Vagina (tissue), 2 donors: ENCODE measurements at places on chromosomes 4 and X.

- DNase-seq, result no peak
Measured at GRCh38 chr4:139965789-139966188, 188.2 kb downstream of the MAML3 start.

GRCh38 chrX:2576793-2577192, 76.0 kb upstream of the DHRSX start:
- DNase-seq, result no peak

DNA sequence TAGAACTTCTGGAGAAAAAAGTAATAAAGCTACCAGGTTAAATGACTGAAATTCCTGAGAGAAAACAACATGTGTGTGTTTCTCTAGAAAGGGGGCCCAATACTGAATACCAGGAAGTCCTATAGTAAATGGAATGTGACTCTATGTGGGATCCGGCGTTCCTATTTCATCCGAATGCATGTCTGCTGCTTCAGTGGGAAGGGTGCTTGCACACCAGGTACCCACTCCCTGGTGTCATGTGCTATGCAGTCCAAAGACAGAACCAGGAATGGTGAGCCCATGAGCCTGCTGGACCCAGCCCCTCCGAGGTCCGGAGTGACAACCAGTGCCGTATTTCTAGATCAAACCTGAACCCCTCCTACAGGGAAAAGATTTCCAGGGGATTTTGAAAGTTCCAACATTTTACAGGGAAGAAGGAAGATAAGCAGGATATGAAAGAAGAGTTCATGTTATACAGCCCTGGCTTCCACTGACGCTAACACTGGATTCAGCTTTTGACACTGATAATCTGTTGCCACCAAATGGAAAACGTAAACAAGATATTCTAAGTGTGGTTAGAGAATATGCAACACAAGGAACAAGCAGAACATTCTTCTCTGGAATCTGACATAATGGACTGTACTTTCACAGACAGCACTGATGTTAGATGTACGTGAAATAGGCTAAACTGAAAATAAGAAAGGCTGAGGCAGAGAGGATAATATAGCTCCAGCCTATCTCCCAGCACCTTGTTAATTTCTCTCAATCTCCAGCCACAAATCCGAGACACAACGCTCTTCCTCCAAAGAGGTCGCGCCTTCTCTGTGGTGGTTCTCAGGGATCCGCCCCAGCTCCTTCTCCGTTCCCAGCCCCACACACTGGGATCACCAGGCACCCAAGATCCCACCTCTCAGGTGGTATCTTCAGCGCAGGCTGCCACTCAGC, 725 bp upstream of the CXCL1 start:
- DNase-seq, result no peak

DNA sequence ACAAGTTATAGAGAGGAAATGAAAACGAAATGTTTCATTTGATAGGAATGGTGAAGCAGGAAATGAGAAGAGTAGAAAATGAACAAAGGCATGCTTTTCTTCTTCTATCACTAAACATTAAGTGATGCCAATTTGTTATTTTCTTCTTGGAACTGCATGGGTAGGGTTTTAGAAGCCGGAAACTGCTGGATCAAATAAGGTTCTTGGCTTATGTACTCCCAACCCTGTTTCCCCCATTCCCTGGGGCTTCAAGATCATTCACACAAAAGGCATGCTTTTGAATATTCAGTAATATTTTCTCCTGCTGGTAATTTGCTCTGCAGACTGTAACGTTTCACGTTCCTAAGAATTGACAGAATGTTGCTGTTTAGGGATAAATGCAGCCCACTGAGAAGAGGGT, 224.1 kb downstream of the NLGN4X start:
- no peak for DNase-seq

DNA sequence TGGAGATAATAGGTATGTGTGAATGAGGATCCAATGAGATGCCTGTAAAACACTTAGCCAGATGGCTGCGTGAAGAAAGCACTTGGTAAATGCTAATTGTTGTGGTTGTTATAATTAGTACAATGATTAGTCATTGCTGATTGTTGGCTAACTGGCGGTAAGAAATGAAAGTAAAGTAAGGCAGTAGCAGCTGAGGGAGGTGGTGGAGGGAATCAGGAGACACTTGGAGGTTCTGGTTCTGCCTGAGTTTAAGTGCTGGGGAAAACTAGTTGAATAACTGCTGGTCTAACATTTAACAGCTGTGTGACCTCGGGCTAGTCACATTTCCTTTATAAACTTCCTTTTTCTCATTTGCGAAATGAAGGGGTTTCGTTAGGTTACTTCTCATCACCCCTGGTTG, 30.9 kb downstream of the CD38 start:
- DNase-seq, result no peak

DNA sequence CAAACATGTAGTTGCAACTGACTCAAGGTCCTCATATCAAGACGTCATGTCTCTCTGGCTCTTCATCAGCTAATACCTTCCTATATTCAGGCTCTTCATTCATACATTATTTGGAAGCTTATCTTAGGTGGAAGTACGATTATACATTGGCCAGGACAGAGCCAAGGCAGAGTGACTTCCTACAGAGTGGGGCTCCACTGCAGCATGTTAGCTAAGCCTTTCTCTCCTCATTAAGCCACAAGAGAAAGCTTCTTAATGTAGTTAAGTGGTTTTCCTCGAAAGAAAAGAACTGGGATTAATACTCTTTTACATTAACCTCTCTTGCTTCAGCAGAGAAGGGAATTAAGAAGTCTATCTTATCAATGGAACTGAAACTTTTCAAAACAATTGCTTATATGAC, 15.0 kb downstream of the C4orf33 start:
- no peak for DNase-seq

DNA sequence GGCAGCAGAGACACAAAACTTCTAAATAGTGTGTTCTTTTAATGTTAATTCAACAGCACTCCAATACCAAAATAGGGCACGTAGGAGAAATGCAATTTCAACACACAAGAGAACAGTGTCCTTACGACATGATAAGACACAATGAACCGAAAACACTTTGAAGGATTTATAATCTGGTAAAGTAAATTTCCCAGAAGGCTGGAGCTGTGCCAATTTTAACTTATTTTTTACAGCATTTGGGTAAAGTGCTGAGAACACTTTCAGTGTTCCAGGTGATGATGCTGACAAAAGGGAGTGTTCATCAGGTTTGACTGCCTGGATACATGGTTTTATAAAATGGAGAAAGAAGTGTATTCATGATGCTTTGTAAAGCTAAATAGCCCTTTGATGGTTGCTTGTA, 76.5 kb downstream of the MAPK10 start:
- no peak for DNase-seq

DNA sequence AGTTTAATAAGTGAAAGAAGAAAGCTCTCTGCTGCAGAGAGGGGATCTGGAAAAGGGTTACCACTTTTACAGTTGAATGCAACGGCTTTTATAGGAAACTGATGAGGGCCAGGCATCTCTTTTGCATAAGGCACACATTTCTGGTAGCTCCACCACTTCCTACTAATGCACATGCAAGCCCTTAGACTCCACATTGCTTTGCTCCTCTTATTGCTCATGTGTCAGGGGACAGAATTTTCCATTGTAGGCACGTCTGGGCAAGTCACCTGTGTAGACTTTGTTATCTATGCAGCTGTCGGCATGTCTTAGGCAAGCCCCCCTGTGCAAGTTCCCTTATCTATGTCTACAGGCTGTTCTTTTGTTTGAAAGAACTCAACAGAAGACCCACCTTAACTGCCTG, 294.6 kb upstream of the STS start:
- DNase-seq, result no peak

GRCh38 chrX:24777660-24778059, 83.9 kb downstream of the POLA1 start:
- no peak for DNase-seq

GRCh38 chr4:42306221-42307109, 90.8 kb upstream of the SHISA3 start:
- no peak for DNase-seq

GRCh38 chrX:104166735-104167436, 633 bp downstream of the FAM199X start:
- DNase-seq, result no peak

DNA sequence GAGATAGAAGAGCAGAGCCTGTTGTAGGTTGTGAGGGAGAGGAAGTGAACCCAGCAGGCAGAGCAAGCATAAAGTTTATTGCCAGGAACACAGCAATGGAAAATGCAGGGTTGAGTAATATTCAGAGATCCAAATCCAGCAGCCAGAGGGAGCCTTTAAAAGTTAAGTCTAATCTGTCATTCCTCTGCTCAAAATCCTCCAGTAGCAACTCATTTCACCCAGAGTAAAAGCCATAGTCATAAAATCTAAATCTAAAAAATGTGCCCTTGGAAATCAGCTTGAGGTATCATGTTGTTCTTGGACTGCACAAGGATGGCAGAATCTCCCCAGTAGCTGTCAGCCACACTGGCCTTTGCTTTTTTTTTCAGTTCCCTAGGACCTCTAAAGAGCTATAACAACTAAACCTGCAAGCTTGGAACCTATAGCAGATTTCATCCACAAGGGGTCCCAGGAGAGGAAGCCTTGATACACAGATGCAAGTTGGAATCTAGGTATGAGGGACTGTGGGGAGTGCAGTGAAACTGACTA, 62.9 kb upstream of the FRAS1 start:
- no peak for DNase-seq

GRCh38 chrX:119240356-119240755, 4.3 kb downstream of the PGRMC1 start:
- DNase-seq, result no peak

- no peak for DNase-seq
Measured at GRCh38 chr4:7904952-7905915, 34.4 kb downstream of the AFAP1 start.

DNA sequence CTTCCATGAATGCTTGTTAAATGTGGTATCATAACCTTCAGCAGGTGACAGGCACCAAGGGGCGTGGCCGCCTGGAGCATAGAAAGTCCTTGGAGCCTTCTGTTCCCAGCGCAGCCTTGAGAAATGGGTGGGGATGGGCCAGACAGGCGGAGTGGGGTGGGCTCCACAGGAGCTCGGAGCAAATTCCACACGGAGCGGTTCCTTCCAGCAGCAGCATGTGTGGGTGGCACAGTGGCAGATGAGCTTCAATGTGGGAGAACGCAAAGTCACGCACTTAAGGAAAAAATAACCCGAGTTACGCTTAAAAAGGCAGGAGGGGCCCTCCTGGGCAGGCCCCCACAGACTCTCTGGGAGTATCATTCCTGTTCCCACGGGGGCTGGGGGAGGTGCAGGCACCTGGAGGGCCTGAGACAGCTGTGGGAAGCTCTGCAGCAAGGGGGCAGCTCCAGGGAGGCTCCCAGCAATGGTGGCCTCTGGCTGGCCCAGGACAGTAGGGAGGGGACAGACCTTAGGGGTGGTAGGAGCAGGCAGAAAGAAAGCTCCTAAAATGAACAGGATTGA, 15.3 kb downstream of the TMEM271 start:
- DNase-seq, result no peak

DNA sequence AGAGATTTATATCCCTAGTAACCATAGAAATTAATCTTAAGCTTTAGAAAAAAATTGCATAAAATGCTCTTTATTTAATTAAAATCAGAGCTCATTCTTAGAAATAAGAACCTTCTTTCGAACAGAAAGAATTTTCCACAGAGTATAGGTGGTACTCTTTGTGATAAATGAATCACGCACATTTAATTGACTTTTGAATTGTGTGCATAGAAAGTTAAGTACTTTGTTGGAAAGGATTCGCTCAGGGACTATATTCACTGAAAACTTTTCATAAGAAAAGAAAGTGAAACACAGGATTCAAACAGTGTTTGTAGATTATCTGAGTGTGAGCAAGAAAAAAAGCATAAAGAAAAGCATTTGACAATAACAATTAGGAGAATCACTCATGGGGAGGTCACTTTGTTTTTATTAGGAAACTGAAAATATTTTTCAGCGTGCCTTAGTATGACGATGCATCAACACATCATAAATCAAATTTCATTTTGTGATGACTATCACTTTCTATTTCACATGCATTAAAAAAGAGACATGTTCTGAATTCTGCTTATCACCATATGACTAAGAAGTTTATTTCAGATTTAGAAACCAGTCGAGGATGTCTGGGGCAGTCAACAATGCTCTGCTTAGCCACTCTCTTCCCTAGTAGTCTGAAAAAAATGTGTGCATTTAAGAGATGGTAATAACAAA, 49.5 kb downstream of the STX18 start:
- no peak for DNase-seq

DNA sequence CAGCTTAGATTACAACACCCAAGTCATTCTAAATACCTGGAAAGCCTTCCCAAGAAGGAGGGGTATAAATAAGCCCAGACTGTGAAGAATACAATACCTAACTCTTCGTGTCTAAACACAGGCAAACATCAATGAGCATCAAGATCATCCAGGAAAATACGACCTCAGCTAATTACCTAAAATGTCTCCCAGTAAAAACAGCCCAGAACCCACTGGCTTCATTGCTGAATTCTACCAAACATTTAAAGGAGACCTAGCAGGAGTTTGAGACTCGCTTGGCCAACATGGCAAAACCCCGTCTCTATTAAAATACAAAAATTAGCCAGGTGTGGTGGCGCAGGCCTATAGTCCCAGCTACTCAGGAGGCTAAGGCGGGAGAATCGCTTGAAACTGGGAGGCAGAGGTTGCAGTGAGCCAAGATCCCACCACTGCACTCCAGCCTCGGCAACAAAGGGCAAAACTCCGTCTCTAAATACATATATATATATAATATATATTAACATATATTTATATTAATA, 19.1 kb upstream of the HSFX4 start:
- DNase-seq, result no peak

DNA sequence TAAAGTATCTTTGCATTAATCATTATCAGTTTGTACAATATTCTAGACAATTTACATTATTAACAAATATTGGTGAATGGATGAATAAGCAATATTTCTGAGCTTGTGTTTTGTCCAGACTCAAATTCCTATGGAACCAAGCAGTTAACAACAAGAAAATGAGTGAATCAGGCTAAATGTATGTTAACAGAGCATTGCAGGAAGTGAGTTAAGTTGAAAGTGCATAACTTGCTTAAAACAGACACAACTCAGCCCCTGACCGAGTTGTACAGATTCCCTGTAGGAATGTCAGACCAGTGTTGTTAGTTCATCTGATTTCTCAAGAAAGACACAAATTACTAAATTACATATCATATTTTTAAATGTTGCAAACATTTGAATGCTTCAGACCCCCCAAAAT, 23.7 kb upstream of the CSN1S1 start:
- DNase-seq, result no peak
